SK-MEL-5 (cell line): ENCODE measurements at places on chromosomes 6 and 20. TPM values are rescaled to one million over a fixed set of nuclear protein-coding genes. Genes with fewer than 3 reads are reported as not detected.

Gene SERPINB6
- 63.8 and 65.5 TPM in 2 replicates for total RNA-seq

DNA sequence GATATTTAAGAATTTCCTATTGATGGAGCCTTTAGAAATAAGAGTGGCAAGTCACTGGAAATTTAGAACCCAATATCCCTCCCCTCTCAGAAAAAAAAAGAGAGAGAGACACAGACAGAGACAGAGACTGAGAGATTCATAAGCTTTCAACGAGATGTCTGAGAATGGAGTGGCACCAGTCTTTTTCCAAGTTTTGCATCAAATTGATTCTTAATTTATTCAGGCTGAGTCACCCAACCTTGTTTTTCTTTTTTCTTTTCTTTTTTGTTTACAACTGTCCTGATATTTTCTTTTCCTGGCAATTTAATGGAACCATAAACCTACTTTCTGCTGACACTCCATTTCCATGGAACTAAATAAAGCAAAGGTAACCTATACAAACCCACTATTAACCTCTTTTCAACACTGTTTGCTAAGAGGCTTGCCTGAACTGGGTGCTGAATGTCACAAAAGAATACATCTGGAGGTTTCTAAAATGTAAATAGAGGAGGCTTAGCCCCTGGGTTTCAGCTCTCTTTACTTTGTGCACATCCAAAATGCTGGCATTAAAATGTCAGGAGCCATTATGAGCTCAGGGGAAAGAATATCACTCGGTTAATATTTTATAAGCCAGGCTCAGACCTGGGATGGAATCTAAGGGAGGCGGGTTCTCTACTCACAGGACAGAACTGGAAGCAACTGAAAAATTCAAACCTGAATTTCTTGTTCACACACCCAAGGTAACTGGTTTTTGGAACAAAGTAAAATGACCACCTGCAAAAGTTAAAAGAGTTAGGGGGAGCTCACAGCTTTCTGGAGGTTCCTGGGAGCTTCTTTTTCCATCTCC lies 100.8 kb downstream of the BFSP1 start:
- DNase-seq: no peak

- DNase-seq: no peak
Observed at GRCh38 chr6:106667022-106667402, 37.6 kb downstream of the QRSL1 start.

DNA sequence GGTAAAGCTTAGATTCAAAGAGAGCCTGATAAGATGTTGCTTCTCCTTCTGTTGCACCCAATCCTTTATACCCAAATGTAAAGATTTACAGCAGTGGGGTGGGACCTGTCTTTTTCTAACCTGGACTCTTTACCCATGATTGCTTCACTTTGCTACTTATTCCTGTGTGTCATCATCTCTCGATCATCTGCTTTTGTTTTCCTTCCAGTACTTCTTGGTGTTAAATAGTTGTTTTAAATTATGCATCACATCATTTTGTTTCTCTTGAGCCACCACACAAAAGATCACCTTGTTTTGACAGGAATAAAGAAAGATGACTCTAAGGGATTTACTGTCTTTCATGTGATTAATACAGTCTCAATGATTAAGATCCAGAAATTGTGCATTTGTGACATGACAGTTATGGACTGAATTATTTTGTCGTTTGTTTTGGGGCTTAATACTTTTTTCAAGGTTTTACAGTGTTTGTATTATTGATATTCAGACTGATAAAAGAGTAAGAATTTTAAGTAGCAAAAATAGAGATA lies 123.1 kb downstream of the CDKAL1 start:
- DNase-seq: no peak

DNA sequence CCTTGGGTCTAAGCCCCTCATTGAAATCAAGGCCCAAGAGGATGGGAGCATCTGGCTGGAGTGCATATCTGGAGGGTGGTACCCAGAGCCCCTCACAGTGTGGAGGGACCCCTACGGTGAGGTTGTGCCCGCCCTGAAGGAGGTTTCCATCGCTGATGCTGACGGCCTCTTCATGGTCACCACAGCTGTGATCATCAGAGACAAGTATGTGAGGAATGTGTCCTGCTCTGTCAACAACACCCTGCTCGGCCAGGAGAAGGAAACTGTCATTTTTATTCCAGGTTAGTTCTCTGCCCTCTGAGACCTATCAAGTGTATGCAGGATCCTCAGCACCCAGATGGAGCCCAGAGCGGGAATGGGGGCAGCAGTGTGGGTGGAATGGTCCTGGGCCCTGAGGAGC lies 5.1 kb downstream of the BTN2A2 start:
- DNase-seq: no peak

GRCh38 chr6:143609501-143609900 lies 68.3 kb upstream of the PHACTR2 start:
- DNase-seq: no peak
